ENCODE measurements at places on chromosomes 5 and 9.

DNA sequence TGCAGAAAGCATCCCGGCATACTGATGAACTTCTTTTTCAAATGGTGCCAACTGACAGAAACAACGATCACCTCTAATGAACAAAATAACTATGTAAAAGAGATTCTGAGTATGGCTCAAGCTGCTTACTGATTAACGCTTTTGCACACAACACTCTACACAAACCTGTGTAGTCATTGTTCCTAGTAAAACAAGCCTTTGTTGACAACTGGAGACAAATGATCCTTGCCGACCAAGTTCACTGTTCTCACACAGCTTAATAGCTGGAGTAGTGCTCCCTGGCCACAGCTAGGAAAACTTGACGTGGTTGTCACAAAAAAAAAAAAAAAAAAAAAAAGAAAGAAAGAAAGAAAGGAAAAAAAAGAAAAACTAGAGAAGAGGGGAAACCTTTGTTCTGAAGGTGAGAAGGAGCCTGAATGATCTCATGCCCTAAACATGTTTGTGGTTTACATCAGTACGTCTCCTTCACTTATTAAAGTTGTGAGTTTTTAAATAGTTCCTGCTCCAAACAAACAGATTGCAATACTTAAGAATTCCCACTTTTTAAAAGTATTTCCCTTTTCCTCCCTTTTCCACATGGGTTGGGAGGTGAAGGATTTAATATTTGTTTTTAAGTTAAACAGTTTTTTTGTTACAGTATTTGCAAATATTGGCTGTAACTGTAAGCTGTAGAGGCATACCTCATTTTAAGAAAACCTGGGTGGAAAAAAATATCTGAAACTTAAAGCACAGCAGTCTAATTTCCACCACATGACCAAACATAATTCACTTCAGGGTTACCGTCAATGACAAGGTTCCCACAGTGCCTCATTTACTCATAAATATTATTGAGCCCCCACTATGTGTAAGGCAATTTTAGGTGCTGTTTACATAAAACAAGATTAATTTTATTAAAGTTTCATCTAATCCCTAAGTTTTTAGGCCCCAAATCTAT, 63.7 kb downstream of the GLIS3 start:
- DNase-seq: no peak

GRCh38 chr5:23419115-23419514, 88.3 kb upstream of the PRDM9 start:
- DNase-seq: no peak

DNA sequence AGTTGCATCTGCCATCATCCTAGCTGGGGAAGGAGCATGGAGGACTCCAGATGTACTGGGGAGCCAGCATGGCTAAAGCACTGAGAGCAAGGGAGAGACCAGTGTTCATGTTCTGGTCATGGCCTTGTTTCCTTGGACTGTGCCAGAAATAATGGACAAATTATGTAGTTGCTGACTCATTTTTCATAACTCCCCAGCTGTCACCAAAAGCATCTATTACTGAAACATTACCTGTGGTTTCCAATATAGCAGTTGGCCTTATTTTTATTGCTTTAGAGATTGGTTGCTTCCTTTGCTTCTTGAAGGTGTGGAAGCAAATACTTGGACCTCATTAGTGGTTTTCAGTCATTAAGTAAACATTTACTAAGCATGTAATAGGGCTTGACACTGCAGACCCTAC, 11.3 kb downstream of the RALGPS1 start:
- DNase-seq: no peak

DNA sequence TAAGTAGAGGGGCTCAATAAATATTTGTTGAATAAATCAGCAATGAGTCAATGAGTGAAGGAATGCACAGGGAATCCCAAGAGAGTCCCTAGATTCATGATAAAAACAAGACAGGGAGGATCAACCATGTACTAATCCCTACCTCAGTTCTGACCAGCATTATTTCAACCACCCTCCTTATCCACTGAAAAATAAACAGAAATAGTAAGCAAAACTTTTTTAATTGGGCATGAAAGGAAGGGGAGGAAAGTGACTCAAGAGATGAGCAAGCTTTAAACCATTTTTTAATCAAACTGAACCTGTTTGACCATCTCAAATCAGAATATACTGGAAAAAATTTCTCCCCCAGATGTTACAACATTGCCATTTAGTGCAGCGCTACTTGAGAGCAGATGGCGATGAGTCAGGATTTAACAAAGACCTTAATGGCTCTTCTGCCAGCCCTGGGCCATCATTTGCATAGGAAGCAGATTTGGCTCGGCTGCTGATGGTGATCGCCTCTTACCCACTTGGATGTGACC, 194.8 kb upstream of the SLC30A5 start:
- DNase-seq: no peak

DNA sequence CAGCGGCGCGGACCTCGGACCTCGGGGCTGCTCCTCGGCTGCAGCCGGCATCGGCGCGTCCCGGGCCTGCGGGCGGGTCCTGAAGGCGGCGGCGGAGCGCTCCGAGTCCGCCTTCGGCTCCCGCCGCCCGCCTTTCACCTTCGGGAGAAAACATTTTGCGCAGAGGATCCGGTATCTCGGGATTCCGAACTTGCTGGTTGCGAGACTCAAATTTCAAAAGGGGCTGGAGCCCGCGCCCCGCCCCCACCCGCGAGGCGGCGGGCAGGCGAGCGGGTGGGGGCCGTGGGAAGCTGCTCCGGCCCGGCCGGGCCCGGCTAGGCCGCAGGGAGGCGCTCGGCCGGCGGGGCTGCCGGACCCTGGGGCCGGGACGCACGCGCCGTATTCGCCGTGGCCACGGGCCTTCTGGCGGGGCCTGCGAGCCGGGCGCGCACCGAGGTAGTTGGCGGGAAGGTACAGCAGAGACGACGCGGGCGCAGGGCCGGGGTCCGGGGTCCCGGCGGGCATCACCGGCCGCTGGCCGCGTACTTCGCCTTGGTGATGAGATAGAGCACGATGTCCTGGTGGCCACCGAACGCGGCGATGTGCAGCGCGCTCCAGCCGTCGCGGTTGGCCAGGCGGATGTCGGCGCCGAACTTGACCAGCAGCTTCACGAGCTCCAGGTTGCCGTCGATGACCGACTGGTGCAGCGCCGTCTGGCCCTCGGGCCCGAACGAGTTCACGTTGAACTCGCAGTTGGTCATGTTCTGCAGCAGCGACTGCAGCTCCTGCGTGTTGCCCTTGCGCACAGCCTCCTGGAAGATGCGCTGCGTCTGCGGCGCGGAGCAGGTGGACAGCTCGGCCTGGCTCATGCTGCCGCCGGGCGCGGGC, 757 bp downstream of the NRARP start:
- no peak for DNase-seq

GRCh38 chr5:172797771-172798191, 26.8 kb upstream of the DUSP1 start:
- DNase-seq: no peak

GRCh38 chr5:166163996-166164610, 2127.3 kb upstream of the WWC1 start:
- DNase-seq: no peak

GRCh38 chr5:125480911-125481310, 734.5 kb upstream of the ZNF608 start:
- DNase-seq: no peak

DNA sequence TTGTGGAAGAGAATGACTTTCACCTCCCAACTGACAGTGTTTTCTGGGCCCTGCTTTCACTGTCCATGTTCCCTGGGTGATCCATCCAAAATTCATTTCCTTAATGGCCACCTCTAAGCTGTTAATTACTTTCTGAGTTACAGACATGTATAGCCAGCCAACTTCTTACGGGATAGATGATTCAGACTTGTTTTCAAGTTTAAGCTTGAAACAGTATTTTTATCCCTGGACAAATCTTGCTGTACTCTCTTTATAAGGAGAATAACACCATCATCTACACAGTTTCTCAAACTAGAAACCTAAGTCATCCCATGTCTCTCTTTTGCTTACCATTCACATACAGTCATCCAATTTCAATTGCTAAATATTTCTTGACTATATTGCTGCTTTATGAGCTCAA, 6.9 kb downstream of the FAM174A start:
- no peak for DNase-seq

GRCh38 chr9:126157423-126157822, 169.2 kb upstream of the MVB12B start:
- DNase-seq: no peak

- no peak for DNase-seq
Observed at GRCh38 chr5:78467752-78468357, 107.4 kb downstream of the SCAMP1 start.

- no peak for DNase-seq
Observed at GRCh38 chr9:68741704-68742332, 36.8 kb downstream of the PIP5K1B start.

- no peak for DNase-seq
Observed at GRCh38 chr9:70639853-70640814, 225.7 kb upstream of the KLF9 start.

DNA sequence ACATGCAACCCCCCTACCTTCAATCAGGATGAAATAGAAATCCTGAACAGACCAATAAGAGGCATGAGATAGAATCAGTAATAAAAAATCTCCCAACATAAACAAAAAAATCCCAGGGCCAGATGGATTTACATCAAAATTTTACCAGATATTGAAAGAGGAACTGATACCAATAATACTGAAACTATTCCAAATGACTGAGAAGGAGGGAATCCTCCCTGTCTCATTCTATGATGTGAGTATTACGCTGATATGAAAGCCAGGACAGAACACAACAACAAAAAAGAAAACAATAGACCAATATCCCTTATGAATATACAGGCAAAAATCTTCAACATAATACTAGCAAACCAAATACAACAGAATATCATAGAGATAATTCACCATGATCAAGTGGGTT, 109.0 kb upstream of the SMC2 start:
- DNase-seq: no peak

DNA sequence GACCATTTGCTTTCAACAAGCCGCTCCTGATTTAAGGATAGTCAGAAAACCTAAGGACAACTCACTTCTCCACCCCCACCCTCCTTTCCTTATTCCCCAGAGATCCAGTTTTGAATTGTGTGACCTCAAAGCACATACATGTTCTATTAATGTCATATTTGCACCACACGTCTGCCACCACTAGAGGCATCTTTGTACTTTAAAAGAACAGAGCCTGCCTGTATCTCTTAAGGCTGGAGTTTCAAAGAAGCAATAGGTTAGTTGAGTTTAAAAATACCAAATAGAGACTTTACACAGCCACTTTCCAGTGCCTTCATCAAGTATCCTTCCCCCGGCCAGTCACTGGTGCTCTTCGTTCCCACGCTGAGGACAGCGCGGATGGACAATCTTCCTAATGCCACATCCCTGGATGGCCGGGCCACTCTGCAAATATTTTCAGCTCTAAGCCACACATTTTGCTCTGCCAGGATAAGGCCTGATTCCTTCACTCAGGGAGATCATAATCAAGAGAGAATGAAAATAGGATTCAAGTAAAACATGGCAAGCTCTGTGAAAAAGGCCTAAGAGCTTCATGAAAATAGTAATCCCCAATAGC, 146.3 kb downstream of the SNCAIP start:
- DNase-seq: no peak

- DNase-seq: no peak
Observed at GRCh38 chr5:171094356-171094755, 214.7 kb upstream of the TLX3 start.

- no peak for DNase-seq
Observed at GRCh38 chr5:121384359-121384758, 467.3 kb upstream of the FTMT start.

DNA sequence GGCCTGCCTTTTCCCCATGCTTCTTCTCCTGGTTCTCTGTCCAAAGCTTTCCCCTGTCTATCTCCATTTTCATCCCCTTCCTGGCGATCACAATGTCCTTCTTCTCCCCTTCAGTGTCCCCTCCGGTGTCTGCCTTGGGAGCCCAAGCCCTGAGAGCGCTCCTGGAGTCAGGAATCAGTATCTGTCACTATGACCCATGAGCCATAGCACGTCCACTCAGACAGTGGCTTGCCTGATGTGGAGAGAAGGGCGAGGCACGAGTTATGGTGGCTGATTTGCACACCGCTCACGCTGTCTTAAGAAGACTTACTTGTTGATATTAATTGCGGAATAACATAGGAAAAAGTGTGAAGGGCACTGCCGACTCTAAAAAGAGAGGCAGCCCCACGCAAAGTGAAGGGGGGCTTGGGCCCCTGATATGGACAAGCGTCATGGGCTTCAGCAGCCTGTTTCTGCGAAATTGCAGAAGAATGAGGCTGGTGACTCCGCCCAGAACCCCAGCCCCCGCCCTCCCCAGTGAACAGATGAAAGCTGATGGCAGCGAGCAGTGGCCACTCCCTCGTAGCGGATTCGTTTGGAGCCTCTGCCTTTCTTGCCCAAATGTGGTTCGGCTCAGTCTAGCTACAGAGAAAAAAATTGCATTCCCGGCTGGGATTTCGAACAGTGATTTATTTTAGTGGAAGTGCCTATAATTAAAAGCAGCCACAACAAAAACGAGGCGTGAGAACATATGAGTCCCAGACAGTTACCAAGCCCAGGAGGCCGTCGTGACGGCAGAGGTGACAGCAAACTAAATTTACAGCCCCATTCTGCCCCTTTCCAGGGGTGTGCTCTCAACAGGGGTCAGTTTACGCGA, 149.8 kb downstream of the ICE1 start:
- no peak for DNase-seq

- DNase-seq: no peak
Observed at GRCh38 chr5:109830955-109831502, 141.3 kb downstream of the MAN2A1 start.

DNA sequence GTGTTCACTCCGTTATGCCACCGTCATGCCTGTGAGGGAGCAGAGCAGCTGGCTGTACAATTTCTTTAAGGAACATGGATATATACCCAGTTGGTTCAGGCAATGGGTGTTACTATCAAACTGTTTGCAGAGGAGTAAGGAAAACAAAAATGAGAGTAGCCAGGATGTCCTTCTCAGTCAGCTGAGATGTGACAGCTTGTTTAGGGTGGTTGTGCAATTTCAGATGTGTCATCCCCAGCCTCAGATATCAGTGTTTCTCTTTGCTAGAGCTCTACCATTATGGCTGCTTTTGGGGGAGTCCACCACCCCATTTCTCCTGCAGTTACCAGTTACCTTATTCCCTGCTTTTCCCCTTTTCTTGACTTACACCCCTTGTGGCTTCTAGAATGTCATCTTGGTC, 135.2 kb upstream of the SLC24A2 start:
- DNase-seq: no peak

DNA sequence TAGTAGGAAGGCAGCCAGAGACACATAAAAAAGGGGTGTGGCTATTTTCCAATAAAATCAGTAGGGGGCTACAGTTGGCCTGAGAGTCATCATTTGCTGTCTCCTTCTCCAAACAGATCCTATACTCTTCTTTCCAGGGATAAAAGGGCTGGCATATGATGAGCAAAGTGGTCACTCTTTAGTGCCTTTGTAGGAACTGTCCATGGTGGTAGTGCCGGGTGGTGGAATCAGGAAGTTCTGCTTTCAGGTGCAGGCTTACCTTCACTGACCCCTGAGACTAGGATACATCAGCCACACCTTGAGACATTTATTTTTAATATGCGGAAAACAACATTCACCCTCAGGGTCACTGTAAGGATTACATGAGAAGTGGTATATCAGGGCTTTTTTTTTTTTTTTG, 80.8 kb downstream of the ASTN2 start:
- DNase-seq: no peak

Measured in stimulated activated CD4-positive, alpha-beta T cell treated with anti-CD3 and anti-CD28 coated beads, Interleukin-4, amount 100 ng/mL, for 24 hours (primary cell).